ENCODE measurements at places on chromosomes 12 and 14. TPM values are rescaled to one million over a fixed set of nuclear protein-coding genes. Genes with fewer than 3 reads are reported as not detected.

The CFAP73 gene
- total RNA-seq, result not detected

The CEP83 gene
- total RNA-seq, result 45.3 TPM

The METAP2 gene
- total RNA-seq, result 231 TPM

The RHOJ gene
- not detected for total RNA-seq

The PLEKHH1 gene
- 17.6 TPM for total RNA-seq

The SLC38A4 gene
- 2.5 TPM for total RNA-seq

DNA sequence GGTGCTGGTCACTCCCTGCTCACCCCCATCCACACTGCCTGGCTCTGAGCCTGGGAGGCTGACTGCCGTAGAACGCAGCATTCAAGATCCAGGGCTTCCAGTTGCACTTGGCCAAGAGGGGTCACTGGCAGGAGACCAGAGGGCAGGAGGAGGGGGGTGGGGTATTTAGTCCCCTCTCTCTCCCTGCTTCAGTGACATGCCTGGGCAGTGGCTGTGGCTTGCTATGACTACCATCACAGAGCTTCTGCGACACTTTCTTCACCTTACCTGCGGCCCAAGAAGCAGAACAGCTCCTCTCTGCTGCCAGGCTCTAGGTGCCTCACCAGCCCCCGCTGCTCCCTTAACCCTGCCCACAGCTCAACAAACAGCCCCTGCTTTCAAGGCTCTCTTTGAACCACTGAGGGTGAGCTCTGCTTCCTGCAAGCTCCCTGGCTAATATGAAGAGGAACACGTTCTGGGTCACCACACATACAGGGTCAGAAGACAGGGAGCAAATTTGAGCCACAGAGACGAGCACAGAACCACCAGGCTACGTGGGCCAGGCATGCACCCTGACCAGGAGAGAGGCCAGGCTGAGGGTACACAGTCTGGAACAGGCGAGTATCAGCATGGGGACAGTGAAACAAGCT lies 55.7 kb downstream of the ITPK1 start:
- no peak for DNase-seq

DNA sequence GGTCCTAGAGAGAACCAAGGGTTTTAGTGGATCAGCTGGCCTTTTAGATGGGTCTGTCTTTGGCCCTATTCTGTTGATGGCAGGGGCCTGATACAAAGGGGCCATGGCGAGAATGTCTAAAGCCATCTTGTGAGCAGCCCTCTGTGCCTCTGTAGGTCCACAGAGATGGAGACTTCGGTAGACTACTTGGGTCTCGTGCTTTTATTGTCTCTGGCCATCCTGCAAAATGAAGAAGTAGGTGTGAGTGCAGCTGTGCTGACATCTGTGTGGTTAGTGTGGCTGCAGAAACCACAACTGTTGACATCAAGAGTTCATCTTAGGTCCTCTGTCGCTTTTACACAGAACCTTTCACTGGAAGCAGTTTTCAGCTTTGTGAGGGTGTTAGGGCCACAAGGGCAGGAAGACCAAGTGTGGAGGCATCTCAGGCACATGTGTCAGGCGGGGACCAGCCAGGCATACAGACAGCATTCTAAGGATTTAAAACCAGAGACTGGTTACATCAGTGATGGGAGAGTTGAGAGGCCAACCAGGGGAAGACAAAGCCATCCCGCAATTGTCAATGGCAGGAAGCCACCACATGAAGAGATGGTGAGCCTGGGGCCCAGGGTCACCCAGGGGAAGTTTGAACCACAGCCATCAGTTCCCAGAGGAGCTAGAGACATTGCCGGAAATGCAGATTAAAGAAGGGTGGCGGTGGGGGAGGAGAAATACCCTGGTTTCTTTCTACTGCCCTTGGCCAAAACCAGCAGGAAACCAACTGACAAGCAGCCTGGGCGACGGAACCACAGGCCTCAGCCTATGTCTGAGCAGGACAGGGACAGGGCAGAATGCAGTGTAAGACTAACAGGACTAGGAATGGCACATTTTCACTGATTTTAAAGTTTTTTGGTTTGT lies 13.0 kb upstream of the TPCN1 start:
- DNase-seq, result no peak

DNA sequence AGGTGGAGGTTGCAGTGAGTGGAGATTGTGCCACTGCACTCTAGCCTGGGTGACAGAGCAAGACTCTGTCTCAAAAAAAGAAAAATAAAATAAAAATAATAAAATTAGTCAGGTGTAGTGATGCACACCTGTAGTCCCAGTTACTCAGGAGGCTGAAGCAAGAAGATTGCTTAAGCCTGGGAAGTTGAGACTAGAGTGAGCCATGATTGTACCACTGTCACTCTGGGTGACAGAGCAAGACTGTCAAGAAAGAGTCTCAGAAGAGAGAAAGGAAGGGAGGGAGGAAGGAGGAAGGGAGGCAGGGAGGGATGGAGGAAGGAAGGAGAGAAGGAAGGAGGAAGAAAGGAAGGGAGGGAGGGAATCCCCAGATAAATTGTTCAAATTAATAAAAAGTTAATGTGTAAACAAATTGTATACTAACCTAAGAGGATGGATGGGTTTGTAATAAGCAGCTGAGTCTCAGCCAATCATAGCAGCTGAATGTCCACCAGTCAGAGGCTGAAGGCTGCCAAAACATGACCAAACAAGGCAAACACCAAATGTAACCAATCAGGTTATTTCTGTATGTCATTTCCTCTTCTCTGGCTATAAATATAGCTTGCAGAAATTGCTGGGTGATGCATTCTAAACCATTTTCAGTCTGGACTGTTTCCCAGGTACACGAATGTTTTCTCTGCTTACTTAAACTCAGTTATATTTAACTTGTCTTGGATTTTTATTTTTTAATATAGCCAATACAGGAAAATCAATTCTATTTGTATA lies 6.1 kb upstream of the CDCA4 start:
- no peak for DNase-seq

DNA sequence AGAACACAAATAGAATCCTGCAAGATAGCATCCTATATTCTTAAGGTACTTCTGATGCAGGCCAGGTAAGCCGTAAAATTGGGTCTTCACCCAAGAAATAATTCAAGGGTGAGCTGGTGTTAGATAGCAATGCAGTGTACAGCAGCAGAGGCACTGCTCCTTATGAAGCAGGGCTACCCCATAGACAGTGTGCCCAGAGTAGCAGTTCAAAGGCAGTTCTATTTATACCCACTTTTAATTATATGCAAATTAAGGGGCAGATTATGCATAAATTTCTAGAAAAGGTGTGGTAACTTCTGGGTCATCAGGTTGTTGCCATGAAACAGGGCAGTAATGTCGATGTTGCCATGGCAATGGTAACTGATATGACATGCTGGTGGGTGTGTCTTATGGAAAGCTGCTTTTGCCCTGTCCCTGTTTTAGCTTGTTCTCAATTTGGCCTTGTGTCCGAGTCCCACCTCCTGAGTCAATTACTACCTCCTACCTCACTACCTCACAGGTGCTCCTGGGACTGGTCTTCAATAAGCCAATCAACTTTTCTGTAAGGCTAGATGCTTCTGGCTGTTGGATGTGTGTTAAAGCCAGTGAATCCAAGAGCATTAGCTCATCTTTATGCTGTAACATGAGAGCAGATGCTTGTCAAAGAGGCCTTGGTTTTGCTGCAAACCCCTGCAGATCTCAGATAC lies 61.0 kb downstream of the PPM1A start:
- DNase-seq, result no peak

DNA sequence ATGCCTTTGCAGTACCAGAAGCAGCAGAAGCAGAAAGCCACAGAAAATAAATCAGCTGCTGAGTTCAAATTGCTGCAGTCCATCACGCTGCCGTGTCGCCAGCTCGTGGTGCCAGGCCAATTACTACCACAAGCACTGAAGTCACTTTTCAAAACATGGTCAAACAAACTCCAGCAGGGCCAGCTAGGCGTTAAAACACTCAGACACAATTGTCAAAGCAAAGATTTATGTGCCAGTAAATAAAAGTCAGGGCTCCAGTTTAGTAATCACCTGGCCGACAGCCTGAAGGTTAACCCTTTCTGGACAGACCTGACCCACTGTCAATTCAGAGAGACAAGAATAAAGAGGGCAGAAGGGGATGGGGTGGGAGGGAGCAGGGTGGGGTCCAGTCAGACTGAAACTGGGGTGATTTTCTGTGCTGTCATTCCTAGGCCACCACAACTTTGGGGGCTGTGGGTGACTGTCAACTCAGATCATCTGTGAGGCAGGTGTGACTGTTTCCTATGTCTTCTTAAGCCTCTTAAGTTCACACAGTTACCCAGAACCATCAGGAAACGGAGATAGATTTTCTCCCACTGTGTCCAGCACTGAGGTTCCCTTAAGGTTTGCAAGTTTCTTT lies 109.8 kb upstream of the FUT8 start:
- DNase-seq, result no peak

DNA sequence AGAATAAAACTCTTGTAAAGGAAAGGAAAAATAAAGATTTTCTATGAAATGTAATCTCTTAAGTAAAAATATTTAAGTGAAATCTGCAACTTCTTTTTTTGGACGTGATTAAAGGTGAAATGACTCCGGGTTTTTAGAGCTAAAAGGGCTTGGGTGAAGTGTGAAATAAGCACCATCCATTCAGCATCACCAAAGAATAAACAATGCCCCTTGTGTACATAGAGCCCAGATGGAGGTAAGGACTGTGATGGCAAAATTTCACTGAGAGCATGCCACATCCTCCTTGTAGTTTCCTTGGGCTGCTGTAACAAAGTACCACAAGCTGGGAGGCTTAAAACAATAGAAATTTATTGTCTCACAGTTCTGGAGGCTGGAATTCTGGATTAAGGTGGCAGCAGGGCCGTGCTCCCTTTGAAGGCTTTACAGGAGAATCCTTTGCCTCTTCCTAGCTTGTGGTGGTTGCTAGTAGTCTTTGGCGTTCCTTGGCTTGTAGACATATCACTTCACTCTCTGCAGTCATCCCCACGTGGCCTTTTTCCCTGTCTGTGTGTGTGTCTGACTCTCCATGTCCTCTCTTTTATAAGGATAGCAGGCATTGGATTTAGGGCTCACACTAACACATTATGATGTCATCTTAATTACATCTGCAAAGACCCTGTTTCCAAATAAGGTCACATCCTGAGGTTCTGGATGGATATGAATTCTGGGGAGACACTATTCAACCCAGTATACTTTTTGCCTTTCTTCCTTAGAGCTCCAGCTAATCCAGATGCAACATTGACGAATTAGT lies 24.2 kb downstream of the ZNF664 start:
- DNase-seq, result no peak

DNA sequence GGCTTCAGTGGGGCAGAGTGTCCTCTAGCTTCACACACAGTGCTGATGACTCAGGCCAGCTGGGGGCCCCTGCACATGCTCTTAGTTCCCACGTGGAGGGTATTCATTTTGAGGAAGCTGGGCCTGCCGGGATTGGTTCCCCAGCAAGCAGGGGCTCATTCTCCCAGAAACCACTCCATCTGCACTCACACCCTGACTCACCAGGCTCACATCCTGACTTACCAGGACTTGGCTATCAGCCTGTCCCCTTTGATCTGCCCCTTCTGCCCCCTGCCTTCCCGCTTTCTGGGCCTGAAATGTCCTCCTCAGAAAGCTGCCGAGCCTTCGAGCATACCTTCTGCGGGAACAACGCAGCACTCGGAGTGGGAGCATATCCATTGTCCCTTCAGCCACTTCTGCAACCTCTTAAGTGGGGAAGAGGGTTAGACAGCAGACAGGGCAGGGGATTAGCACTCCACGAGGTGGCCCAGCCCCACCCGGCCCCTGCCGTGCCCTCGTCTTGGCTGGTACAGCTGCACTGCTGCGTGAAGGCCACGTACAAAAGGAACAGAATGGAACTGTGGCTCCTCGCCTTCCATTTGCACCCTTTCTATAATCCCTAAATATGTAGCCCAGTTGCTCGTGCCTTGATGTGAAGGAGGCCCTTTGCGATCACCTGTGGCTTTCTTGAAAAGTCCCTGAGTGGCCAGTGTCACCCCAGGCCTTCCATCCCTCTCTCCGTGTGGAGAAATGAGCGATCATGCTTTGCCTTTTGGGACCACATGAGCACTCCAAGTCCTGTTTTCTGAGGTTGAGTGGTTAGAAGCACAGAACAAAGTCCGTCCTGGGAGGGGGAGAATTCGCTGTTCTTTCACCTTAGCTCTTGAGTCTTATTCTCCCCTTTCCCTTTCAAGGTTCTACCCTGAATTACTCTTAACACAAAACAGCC lies 26.1 kb downstream of the TPCN1 start:
- no peak for DNase-seq

- DNase-seq, result no peak
These were observed 3.9 kb downstream of the LRCOL1 start for GRCh38 chr12:132606466-132606865.

GRCh38 chr14:21317398-21317797 lies 37.5 kb downstream of the RPGRIP1 start:
- peak; percentile 20 for DNase-seq

GRCh38 chr14:99327458-99328250 lies 55.7 kb upstream of the BCL11B start:
- no peak for DNase-seq

DNA sequence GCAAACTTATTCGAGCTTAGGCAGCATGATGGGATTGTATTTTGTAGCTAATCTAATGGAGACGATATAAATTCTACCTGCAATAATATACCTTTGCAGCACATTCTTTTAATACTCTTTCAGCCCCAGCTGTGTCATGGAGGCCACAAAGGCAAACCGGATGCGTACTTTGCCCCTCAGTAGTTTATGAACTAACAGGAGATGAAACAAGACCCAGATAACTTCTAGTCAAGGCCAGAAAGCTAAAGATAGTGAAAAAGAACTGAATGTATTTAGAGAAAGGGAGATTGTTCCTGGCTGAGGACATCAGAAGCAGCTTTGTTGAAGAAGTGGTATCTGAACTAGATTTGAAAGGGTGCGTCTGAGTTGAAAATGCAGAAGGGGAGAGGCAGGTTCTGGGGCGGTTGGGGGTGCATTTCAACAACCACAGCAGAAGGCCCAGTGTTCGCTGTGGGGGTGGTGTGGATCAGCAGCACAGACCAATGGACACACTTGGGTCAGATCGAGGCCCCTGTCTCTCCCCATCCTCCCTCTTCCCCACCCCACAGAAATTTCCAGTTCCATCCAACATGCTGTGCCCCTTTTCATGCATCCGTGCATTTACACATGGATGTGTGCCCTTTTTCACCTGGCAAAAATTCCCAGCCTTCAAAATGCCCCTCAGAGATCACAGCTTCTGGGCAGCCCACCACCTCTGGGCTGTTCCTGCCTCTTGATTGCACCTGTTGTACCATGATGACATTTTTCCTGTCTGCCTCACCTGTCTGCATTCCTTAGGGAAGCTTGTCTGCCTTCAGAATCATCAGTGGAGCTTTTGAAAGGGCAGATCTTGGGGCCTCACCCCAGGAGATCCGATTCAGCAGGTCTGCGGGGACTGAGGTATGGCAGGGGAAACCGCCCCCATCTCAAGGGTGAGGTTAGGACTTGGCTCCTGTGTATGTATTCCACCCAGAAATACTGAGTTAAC lies 2.2 kb downstream of the ZNF839 start:
- DNase-seq, result no peak

Data from neural progenitor cell (in vitro differentiated cells).